NCI-H187 treated with DMSO at 0.1 percent for 48 hours (cell line): ENCODE measurements at places on chromosomes 1 and 21.

DNA sequence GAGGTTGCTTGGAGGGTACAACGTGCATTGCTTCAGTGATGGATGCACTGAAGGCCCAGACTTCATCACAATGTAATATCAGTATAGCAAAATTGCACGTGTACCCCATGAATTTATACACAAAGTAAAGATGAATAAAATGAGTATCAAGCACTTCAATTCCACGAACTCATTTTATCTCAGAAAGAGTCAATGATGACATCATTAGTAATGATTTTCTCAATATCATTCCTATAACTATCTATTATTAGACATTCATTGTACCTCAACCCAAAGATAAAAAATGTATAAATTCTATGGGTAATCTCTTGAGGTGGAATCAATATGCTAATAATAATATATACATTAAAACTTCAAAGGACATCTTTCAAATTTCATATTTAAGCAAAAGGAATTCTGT, 208.4 kb downstream of the COL11A1 start:
- DNase-seq, result no peak

DNA sequence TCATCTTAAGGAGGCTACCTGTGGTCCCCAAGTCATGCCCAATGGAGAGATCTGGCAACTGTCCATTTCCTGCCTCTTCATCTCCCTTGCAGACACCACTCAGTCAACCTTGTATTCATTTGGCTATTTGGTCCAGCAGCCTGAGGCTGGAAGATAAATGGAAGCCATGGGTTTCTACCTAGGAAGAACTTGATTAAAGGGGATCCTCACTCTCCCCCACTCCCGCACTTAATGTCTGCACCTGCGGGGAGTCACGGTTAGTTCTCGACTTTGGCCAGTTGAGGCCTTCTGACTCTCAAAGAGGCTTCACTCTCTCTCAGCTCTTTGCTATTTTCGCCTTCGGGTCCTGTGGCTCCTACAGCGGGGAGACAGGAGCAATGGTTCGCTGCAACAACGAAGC, 8.4 kb upstream of the ATXN7L2 start:
- DNase-seq, result no peak

DNA sequence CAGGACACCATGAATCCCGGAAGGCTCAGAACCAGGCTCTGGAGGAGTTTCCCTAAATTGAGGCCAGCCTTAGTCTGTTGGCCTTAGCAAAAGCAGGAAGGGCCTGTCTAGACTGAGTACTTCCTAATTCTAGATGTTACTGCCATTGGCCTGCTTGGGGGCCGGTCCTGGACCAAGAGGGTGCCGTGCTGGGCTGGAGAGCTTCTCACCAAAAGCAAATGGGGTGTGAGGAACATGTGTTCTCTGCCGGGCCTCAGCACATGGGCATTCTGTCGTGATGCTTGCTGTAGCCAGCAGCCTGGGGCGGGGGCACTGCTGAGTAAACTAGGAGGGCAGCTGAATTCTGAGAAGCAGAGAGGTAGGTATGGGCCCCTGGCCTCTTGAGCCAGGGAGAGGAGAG, 35.7 kb upstream of the MAN1C1 start:
- DNase-seq, result no peak

DNA sequence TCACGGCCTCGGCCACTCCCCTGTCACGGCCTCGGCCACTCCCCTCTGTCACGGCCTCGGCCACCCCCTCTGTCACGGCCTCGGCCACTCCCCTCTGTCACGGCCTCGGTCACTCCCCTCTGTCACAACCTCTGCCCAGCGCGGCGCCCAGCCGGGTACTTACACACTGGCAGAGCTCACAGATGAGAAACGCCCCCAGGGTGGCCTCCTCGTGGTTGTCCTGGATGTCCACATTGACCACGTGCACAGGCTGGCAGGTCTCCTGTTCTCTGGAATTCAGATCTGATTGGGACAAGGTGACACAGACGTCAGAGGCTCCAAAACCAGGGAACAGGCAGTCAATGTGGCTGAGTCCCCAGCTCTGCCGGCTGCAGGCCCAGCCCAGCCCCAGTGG, 3.3 kb upstream of the TMEM240 start:
- no peak for DNase-seq

DNA sequence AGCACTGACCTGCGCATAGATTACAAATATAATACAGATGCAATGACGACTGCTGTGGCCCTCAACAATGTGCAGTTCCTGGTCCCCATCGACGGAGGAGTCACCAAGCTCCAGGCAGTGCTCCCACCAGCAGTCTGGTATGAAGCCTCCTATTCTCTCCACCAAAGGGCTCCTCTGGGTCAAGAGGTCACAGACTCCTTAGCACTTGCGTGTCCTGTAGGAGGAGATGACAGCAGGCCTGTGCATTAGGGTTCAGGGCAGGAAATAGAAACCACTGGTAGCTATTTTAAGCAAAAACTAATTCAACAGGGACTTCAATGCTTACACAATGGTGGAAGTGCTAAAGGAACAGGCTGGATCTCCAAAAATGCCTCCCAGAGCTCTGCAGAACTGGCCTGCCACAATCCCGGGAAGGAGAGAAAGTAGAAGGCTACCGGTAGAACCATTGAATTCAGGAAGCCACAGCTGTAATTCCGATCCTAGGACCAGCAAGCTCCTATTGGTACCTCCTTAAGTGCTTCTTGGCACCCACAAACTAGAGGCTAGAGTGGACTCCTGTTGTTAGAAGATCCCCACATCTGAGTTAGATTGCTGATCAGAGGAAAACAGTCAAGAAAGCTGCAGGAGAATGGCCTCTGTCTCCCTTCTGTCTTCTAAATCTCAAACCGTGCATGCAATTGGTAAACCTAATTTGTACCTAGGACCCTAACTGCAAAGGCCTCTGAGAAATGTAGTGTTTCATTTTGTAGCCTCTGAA, 12.7 kb upstream of the DYNLT5 start:
- DNase-seq, result no peak

DNA sequence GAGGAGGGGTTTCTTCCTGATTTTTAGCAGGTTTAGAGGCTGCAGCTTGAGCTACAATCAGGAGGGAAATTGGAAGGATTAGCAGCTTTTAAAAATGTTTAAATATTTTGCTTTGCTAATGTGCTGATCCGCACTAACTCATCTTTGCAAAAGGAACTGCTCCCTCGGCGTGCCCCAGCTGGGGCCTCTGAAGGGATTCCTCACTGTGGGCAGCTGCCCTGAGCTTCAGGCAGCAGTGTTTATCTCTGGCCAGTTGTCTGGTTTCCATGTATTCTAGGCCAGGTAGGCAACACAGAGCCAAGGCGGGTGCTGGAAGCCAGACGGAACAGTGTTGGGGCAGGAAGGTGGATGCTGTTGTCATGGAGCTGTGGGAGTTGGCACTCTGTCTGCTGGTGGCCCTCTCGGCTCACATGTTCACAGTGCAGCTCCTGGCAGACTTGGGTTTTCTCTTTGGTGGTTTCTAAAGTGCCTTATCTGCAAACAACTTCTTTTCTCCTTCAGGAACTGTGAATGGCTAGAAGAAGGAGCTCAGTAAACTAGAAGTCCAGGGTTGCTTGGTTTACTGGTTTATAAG, 18.9 kb downstream of the NECAP2 start:
- DNase-seq, result no peak

DNA sequence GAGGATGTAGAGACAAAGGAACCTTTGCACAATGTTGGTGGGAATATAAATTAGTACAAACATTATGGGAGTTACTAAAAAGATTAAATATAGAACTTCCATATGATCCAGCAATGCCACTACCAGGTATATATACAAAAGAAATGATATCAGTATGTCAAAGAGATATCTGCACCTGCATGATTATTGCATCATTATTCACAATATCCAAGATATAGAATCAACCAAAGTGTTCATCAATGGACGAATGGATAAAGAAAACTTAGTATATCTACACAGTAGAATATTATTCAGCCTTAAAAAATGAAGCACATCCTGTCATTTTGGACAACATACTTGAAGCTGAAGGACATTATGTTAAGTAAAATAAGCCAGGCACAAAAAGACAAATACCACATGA, 61.8 kb upstream of the USH2A start:
- no peak for DNase-seq

- no peak for DNase-seq
These were observed 11.5 kb upstream of the DDX59 start for GRCh38 chr1:200681231-200681630.

- no peak for DNase-seq
These were observed 72.0 kb downstream of the ZMYM4 start for GRCh38 chr1:35340519-35340918.

GRCh38 chr1:119773711-119774241, 5.1 kb upstream of the HMGCS2 start:
- no peak for DNase-seq

GRCh38 chr1:46516200-46516950, 26.7 kb downstream of the DMBX1 start:
- no peak for DNase-seq

- DNase-seq, result no peak
These were observed 11.4 kb downstream of the KCNJ15 start for GRCh38 chr21:38267991-38268863.

GRCh38 chr1:145871994-145872924, 13.4 kb upstream of the PIAS3 start:
- no peak for DNase-seq

GRCh38 chr1:206790502-206791250, 18.4 kb upstream of the IL10 start:
- DNase-seq, result no peak

DNA sequence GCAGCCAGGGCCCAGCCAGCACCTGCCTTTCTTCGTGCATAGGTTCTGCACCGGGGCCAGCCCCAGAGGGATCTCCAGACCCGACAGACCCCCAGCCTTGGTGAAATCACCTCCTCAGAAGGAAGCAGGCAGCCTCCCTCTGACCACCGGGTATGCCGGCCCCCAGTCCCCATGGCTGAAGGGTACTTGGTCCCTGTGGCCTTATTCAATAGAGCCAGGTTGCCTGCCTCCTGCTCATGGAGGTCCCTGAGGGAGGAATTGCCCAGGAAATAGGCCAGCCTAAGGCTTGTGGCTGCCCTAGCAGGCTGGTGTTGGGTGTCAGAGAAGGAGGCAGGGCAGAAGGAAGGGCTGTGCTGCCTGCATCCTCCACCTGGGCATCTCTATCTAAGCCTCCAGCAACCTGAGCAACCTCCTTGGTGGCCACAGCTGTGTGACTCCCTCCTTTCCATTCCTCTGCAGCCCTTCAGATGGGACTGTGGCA, 338.2 kb upstream of the VAMP3 start:
- no peak for DNase-seq

GRCh38 chr1:90831910-90832309, 114.8 kb upstream of the BARHL2 start:
- DNase-seq, result no peak

- no peak for DNase-seq
These were observed 109.9 kb downstream of the DISC1 start for GRCh38 chr1:231736464-231736863.

DNA sequence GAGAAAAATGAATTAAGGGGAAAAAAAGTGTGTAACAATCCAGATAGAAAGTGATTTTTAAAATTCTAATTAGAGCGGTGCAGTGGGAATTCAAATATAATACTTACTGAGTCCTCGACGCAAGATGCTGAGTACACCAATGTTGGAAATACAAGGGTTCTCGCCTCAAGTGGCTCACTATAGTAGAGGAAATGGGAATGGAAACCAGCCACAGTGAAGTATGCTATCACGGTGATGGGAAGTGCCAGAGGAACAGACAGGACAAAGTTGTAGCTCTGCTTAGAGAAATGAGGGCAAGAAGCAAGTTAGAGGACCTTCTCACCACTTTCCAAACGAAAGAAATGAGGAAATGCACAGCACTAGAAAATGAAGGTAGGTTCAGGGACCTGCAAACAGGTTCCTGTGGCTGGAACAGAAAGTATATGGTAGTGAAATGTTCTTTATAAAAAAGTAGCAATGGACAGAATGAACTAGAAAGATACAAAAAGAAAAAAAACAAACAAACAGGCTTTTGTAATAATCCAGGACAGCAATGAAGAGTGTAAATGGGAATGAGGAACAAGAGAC, 13.5 kb downstream of the EGLN1 start:
- DNase-seq, result no peak

DNA sequence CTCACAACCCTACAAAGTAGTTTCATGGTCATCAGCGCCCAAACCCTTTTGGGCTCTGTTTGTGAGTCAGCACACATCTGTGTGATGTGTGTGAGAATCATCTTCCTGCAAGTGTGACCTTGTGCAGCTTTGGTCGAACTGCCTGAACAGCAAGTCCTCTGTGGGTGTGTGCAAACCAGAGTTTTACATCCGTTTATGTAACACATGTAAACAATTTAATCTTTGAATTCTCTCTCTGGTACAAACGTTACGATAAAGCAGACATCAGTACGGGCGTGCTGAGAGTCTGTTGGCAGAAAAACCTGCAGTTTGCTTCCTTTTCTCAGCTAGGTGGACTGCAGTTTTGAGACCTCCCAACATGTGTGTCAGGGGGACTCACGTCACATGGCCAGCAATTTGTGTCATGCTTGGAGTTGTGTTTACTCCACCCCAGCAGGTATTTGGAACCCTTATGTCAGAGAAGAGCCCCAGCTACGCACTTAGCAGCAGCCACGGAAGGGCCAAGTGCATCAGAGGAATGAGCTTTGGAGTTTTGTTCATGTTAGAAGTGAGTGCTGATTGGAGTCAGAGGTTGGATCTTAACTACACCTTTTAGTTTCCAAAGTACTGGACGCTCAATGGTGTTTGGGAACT, 230.8 kb downstream of the PAPPA2 start:
- no peak for DNase-seq

GRCh38 chr1:37399205-37399604, 75.2 kb upstream of the ZC3H12A start:
- DNase-seq, result no peak

GRCh38 chr1:115134850-115135480, 45.7 kb upstream of the TSPAN2 start:
- no peak for DNase-seq

- peak; percentile 100 for DNase-seq
These were observed 42.4 kb upstream of the FMO2 start for GRCh38 chr1:171142416-171143385.

DNA sequence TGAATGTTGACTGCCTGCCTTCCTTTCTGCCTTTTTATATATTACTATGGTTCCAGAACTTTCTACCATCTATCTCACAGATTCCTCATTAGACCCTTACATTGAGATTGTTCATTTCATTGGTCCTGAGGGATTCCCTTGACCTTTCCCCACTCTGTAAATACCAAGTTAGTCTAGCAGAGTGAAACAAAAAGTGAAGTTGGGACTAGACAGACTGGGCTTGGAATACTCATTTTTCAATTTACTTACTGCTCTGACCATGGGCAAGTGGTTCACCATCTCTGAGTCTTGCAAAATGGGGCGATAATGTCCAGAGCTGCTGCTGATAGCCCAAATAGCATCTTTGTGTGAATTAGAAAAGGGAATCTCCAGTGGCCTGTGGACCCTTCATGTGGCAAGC, 38.8 kb downstream of the XCL2 start:
- DNase-seq, result no peak

GRCh38 chr1:86866665-86867064, 47.3 kb downstream of the SELENOF start:
- no peak for DNase-seq

DNA sequence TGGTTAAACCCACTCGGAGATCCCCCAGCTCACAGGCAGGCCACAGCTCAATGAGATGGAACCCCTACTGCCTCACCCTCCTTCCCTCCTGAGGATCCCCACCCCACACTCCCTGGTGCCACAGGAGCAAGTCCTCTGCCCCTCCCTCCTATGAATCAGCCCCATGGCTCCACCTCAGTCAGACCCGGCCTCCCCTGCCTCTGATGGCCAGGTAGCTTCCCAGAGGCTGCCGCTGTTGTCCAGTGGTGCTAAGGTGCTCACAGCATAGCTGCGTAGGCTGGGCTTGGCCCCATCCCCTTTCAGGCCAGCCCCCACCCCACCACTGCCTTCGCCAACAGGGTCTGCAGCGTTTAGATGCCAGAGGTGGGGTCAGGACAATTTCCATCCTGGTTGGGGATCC, 98.5 kb upstream of the IGSF21 start:
- DNase-seq, result no peak

- DNase-seq, result no peak
These were observed 57.6 kb upstream of the CRB1 start for GRCh38 chr1:197210426-197210825.
